Hematopoietic multipotent progenitor cell treated with erythropoietin and hydrocortisone succinate and interleukin-3 and kit ligand, for 17 days (in vitro differentiated cells): ENCODE measurements at places on chromosomes 12 and 14.

DNA sequence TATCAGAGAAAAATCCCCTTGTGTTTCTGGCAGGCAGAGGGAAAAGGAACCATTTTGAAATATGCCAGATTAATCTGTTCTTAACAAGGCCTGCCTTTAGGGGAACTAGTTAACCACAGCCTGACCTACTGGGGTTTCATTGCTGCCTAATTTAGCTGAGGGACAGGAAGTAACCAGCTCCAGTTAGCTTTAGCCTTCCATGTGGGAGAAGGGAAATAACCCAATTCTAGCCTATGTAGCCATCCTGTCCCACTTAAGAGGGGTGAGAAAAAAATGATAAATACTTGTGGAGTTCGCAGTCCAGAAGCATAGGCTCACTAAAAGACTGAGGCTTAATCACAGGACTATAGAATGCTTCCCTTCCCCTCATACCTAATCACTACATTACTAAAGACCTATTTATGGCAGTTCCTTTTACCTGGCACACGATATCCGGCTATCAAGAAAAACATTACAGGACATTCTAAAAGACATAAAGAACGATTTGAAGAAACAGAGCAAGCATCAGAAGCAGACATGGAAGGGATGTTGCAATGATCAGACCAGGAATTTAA, 22.8 kb downstream of the COX8C start:
- DNase-seq, result no peak

DNA sequence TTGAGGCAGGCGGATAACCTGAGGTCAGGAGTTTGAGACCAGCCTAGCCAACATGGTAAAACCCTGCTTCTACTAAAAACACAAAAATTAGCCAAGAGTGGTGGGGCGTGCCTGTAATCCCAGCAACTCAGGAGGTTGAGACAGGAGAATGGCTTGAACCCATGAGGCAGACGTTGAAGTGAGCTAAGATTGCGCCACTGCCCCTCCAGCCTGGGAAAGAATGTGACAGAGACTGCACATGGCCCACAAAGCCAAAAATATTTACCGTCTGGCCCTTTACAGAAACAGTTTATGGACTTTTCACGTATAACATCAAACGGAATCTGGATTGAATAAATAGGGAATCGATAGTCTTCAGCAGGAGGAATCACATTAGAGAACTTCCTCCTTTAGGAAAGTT, 3.5 kb downstream of the RSRC2 start:
- no peak for DNase-seq

DNA sequence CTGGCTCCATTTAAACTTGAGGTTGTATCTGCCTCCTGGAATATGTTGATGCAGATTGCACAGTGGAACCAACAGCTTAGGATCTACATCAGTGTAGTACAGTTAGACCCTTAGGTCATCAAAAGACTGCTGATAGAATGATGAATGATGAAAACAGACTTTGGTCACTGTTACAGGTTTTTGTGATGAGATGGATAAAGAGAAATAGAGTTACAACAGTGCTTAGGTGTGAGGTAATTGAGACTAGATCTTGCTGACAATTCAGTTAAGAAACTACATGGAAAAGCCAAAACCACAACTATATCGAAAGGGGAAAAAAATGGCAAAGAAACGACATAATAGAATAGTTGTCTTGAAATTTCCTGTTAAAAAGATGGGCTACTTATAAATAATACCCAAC, 145.7 kb upstream of the LMNTD1 start:
- no peak for DNase-seq

- no peak for DNase-seq
Measured at GRCh38 chr12:15206338-15206737, 14.9 kb downstream of the RERG start.

GRCh38 chr14:52868911-52869618, 77.7 kb upstream of the GNPNAT1 start:
- no peak for DNase-seq

GRCh38 chr14:80477388-80478160, 266.3 kb upstream of the DIO2 start:
- DNase-seq, result no peak

- no peak for DNase-seq
Measured at GRCh38 chr12:126772171-126772864, 1494.7 kb upstream of the TMEM132C start.

- peak; percentile 54 for DNase-seq
Measured at GRCh38 chr14:103512701-103513611, 9.7 kb downstream of the CKB start.

GRCh38 chr14:99507860-99508640, 26.8 kb downstream of the CCNK start:
- no peak for DNase-seq

DNA sequence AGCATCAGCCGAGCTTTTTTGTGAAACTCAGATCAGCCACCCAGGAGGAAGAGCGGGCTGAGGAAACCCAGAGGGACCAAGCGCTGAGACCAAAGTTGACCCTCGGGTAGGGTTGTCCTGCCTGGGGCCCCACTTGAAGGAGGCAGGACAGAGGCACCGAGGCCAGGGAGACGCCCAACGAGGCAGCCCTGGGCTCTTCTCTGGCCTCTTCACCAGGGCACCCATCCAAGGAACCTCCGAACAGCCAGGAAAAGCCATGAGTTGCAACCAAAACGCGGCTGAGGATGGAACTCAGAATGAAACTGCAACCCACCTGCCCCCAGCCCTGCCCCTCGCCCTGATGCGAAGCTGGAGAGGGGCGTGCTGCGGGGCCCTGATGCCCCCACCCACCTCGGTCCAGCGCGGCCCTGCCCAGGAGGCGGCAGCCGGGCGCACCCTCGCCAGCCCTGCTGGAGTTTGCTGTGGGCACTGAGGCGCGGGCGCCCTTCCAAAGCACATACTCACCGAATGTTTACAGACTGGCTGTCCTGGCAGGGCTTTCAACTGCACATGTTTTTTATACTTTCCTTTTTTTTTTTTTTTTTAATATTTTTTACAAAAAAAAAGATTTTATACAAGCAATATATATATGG, 41.9 kb downstream of the JDP2 start:
- no peak for DNase-seq

GRCh38 chr14:29664515-29664914, 263.1 kb downstream of the PRKD1 start:
- no peak for DNase-seq

DNA sequence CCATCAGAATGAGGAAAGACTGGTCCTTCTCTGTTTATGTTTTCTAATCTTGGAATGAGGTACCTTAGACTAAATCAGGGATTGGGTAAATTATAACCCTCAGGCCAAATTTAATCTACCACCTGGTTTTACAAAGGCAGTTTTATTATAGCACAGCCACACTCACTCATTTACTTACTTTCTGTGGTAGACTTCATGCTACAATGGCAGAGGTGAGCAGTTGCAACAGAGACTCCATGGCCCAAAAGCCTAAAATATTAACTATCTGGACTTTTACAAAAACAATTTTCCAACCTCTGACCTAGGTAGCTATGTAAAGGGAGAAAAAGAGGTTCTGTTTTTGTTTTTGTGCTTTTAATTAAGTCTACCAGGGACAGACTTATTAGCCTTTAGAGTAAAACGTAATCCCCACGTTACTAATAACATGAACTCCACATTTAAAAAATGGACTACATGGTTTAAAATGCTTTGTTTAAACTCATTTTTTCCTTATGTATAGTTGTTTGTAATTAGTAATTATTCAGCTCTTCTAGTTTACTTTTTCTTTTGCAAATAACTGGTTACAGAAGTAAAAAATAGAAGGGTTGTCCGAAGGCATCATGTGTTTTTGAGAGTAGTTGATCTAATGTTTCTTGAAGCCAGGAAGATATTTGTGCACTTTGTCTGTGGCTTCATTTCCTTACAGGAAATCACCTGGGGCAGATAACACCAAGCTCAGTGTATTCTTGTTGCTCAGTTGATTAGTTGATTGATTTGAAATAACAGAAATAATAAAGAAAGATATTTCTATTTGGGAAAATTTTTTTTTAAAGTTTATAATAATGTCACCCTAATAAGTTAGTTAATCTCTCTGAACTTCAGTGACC, 57.6 kb upstream of the ATP2B1 start:
- no peak for DNase-seq

DNA sequence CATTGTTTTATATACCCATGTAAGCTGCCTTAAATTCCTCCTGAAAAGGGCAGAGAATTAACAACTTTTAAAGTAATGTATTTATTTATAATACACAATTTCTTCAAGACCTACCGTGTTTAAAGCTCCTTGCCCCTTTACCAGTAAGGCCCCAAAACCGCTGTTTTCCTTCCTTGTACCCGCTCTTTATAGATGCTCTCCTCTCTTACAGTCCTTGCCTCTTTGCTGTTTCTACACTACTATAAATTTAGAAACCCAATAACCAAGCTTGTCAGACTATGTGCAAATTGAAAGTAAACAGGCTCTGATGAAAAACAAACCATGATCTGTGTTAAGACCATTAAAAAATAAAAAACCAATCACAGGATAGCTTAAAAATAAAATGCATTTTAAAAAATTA, 3.9 kb downstream of the MPHOSPH9 start:
- no peak for DNase-seq

GRCh38 chr14:71089971-71090370, 182.7 kb downstream of the PCNX1 start:
- DNase-seq, result no peak

DNA sequence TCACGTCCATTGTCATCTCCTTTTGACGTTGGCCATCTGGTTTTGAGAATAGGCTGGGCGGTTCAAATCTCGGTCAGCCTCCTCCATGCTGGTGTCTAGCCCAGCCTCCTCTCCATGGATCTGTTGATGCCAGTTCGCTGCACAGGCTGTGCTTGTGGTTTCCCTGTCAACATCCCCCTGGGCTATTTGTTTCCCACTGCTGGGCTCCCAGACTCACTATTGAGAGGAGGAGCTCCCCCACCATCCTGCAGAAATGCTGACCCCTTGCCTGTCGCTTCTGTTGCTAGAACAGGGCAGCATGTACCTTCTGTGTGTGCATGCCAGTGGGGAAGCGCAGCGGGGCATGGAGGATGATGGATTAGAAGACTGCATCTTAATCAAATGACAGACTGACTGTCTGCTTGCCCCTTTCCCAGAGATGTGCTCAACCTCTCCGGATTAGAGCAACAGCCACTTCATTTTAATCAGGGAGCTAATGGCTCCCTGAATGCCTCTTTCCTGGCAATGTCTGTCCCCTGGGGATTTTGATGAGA, 170.5 kb downstream of the TSPAN9 start:
- DNase-seq, result no peak

DNA sequence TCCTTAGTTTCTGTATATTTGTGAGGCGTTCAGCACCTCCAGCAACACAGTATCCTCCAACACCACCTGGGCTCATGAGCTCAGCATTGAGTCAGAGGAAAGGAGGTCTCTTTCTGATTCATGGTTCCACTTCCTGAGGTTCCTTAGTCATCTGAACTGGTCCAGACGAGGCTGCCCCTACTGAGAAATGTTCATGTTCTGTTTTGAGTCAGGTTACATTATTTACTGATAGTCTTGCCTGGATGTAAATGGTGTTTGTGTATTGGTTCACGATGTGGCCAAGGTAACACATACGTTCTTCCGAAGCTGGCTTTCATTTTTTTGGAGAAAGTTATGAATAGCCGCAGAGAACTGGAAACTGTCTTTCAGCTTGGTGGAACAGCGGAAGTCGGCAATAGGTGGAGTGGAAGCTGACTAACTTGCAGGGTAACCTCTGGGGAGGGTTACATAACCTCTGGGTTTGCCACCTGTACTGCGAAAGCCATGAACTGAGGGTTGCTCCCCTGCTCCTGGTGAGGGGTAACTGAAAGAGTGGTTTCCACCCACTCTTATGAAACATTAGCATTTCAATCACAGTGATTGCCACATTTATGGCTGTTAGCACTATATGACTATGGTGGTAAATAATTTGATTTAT, 42.2 kb upstream of the MANSC4 start:
- DNase-seq, result no peak

DNA sequence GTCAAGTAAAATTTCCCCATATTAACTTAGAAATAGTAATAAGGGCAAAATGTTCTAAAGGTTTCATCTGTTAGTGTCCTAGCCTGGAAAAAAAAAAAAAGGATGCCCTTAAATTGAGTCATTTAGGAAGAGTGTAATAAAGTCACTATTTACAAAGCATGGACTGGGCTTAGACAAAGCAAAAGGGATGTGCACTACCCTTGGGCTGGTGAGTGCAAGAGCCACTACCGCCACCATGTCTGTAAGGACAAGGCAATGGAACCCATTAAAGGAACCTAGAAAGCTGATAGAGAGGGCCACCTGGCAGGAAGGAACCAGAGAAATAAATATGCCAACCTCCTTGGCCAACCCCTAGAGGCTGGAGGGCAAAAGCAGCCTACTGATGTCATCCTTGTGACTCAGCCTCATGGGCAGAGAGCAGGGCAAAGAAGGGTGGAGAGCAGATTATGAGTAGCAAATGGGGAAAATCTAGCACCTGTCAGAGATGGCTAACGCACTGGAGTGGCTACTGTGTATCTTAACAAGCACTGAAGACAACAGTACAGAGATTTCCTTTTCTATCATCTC, 59.5 kb upstream of the FUT8 start:
- DNase-seq, result no peak

DNA sequence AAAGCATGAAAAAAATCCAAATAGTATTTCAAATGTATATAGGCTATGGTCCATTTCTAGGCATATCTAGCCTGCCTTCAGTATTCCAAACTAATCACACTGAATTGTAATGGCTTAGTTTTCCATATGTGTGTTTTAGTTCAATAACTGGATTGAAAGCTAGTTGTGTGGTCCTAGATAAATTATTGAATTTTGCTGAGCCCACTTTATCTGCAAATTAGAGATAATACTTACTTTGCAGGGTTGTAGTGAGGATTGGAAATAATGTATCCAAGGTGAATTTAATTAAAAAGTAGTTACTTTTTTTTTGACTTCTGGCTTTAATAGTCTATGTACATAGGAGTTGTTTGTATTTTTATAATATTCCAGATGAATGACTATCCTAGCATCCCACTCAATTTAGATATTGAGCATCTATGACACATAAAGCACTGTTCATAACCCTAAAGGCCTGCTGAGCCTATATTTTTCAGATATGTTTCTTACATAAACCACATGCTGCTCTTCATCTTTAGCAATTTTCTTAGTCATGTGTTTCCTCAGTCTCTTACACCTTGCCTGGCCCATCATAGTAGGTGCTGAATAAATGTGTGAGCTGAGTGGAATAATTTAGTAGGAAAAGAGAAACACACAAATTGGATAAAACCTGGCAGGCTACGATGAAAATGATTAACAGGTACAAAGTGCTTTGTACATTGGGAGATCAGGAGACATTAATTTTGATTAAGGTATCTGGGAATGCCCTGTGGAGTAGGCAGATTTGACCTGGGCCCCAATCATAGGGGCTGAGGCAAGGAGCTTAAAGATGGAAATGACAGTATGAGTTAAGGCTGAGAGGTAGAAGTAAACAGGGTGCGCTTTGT, 1.1 kb upstream of the ATP23 start:
- peak; percentile 62 for DNase-seq

GRCh38 chr12:80636832-80637231, 70.6 kb upstream of the MYF6 start:
- no peak for DNase-seq

GRCh38 chr12:113369391-113369985, 11.1 kb downstream of the PLBD2 start:
- DNase-seq, result no peak
